ENCODE measurements at places on chromosomes 4 and X.

- DNase-seq: no peak
Observed at GRCh38 chr4:102168580-102168979, 176.7 kb downstream of the SLC39A8 start.

GRCh38 chr4:108502356-108502755 is 118.0 kb upstream of the RPL34 start:
- no peak for DNase-seq

GRCh38 chr4:7804756-7805385 is 134.8 kb downstream of the AFAP1 start:
- DNase-seq: no peak

GRCh38 chrX:85994228-85994627 is 53.1 kb downstream of the CHM start:
- DNase-seq: no peak

DNA sequence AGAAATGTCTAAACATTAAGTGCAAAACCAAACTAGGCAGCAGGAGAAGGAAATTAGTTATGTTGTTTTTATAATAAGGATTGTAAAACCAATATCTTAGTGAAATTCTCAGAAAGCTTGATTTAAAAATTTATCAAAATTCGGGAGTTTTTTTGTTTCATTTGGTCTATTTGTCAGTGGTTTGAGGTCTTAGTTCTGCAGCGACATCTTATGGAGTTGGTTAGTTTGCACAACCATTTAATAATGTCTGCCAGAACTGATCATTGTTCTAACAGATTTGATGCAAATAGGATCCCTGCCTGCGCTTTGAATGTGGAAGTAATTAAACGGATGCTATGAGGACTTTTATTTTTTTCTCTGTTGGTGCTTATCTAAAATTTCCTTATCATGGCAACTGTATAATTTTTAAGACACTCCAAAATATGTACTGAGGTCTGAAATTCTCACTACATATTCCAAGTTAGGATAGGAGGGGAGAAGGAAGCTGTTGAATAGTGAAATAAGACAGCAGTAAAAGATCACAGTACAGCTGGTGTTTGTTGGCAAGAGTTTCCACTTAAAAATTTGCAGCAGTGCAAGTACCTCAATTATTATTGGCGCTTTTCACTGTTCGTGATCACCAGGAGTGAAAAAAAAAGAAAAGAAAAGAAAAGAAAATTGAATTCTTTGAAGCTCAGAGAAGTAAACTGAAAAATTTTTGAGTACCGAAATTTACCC is 2521.4 kb downstream of the ARAP2 start:
- DNase-seq: no peak

- no peak for DNase-seq
Observed at GRCh38 chrX:136121788-136122187, 25.5 kb upstream of the FHL1 start.

DNA sequence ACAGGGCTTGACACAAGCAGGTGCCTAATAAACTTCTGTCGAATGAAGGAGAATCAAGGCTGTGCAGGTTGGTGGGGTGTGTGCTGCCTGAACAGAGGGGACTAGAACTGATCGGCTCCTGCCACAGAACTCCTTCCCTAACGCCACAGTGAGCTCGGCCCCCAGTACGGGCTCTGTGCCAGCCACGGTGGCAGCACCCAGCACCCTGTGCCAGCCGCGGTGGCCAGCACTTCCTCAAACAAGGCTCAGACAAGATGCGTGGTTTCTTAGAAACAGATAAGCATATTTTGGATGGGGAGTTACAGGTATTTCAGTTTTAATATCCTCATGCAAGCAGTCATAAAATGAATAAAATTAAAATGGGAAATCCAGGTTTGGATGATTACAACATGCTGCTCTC is 26.0 kb upstream of the C4orf50 start:
- DNase-seq: no peak

GRCh38 chr4:123284168-123284567 is 112.4 kb upstream of the SPRY1 start:
- no peak for DNase-seq

All from iPS DF 19.7 (cell line).